ENCODE measurements at places on chromosomes 5 and 9.

DNA sequence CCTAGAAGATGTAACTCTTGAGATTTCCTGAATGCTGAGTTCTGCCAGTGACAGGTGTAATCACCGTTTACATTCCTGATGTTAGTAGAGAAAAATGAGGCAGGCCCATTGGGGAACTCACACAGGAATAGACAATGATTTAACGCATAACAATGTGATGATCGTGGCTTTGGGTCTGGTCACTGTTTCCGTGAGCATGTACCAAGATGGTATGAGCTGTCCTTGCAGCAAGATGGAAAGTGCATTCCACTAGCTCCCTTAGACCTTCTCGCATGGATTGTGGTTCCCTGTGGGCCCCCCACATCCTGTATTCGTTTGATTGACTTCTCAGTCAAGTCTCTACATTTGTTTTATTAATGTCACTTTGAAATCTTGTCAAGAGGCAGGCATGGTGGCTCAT, 124.0 kb upstream of the DAP start:
- DNase-seq = no peak

GRCh38 chr5:21152611-21153010, 1164.6 kb upstream of the CDH18 start:
- DNase-seq = no peak

DNA sequence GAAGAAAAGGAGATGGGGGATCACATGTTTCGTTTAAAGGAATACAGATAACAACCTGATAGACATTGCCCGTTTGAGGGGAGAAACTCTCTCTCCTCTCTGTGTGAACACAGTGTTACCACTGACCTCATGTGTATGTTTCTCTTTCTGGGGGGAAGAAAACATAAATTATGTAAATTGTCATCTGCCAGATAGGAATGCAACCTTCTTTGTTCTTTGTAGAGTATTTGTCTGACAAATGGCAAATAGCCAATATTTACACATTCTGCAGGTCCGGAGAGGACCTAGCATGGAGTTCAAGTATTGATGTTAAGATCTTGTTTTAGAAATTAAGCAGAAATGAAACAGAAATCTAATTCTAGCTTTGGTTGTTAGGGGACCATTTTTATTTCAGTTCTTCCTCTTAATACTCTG, 276.3 kb downstream of the SAXO1 start:
- no peak for DNase-seq

DNA sequence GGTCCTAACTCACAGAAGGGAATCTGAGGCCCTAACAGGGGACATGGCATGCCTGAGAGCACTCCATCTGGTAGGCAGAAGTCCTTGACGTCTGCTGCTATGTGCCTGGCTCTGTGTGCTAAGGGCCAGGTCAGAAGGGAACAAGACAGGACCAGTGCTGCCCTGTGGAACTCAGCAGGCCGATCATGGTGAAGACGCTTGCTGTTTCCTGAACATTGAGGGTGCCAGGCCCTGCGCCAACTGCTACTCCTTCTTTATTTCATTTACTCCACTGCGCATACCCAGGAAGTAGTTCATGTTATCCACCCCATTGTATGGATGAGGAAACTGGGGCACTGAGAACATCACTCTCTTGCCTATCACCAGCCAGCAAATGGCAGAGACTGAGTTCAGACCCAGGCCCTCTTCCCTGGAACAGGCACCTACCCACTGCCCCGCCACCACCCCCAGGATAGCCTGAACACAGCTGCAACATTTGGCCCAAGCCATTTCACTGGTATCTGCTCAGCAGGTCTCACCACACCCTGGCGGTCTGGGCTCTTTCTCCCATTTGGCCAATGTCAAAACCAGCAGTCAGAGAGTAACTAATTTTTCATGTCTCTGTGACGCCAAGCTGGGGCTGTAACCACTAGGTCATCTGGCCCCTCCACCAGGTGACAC, 24.8 kb upstream of the FOXI1 start:
- no peak for DNase-seq

- DNase-seq = no peak
These were observed 260.7 kb downstream of the NR3C1 start for GRCh38 chr5:143142596-143143435.
